ENCODE measurements at places on chromosomes 5 and 9. TPM values are rescaled to one million over a fixed set of nuclear protein-coding genes. Genes with fewer than 3 reads are reported as not detected.

The GCNT4 gene
- total RNA-seq, result 5.3 TPM

The SHLD3 gene
- 11.9 TPM for total RNA-seq

The F2RL1 gene
- total RNA-seq, result 1.1 TPM

The CATSPER3 gene
- total RNA-seq, result 0.50 TPM

The DOCK8 gene
- total RNA-seq, result 160 TPM

The SLC36A3 gene
- total RNA-seq, result not detected

The GDNF gene
- total RNA-seq, result not detected

The SMIM33 gene
- total RNA-seq, result 0.32 TPM

The GGTA1 gene
- 0.50 TPM for total RNA-seq

The ZNF462 gene
- total RNA-seq, result 6.0 TPM

The C1QTNF3 gene
- total RNA-seq, result 4.3 TPM

Data from T-helper 17 cell (primary cell).